ENCODE measurements at places on chromosomes 5 and 9. TPM values are rescaled to one million over a fixed set of nuclear protein-coding genes. Genes with fewer than 3 reads are reported as not detected.

NOL6 gene
- total RNA-seq, result 11.9 TPM

- DNase-seq, result no peak
- H3K36me3 ChIP-seq, result no peaks in the 10 kb centered on the region
- peaks cover 11% of the 10 kb centered on the region for H3K4me1 ChIP-seq
- H3K27ac ChIP-seq, result no peak overlapping the region
Measured at GRCh38 chr5:40660751-40661150, 19.0 kb upstream of the PTGER4 start.

DNA sequence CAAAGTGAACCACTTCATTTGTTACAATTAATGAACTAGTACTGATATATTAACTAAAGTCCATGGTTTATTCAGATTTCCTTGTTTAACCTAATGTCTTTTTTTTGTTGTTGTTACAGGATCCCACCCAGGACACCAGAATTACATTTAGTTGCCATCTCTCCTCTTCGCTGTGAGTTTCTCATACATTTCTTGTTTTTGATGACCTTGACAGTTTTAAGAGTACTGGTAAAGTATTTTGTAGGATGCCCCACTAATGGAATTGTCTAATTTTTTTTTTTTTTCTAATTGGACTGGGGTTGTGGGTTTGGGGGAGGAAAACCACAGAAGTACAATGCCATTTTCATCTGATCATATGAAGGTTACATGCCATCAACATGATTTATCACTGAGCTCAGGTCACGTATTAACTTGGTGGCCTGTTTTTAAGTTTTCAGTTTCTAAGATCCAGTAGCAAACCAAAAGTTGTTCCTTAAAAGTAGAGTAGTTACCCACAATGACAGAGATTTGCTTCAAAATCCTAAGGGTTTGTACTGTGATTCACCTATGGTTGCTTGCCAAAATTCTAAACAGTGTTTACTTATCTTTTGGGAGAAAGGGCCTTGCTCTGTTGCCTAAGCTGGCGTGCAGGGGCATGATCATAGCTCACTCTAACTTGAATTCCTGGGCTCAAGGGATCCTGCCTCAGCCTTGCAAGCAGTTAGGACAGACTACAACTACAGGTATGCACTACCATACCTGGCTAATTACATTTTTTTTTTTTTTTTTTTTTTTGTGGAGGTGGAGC, 4.5 kb upstream of the OTULIN start:
- peaks cover 9% of the 10 kb centered on the region for H3K36me3 ChIP-seq
- no peak for DNase-seq
- 0 out of 2 replicates have a peak, but pooled peaks cover 4% of the 10 kb centered on the region for H3K27me3 ChIP-seq
- peaks cover 7% of the 10 kb centered on the region for H3K4me1 ChIP-seq

DNA sequence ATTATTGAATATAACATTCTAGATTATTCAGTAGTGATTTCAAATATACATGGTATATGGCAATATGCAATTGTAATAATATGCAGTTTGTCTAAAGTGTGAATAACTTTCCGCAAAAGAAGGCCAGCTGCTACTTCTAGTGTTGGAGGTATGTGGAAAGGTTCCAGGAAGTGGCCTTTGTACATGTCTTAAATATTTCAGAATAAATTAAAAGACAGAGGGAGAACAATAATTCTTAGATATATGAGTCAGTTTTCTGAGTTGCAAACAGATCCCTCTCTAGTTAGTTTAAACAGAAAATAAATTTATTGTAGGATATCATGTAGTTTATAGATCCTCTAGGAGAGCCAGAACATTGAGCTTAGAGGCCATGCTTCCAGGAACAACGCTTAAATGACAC, 210.8 kb upstream of the ELL2 start:
- H3K27me3 ChIP-seq, result no peaks in the 10 kb centered on the region
- H3K36me3 ChIP-seq, result no peaks in the 10 kb centered on the region
- no peak overlapping the region for H3K4me3 ChIP-seq
- H3K27ac ChIP-seq, result no peak overlapping the region

GRCh38 chr9:97984188-97985057, 1.3 kb downstream of the ANP32B start:
- H3K27ac ChIP-seq, result peak overlapping the region; percentile 100
- DNase-seq, result peak; percentile 78
- H3K36me3 ChIP-seq, result peaks cover 35% of the 10 kb centered on the region
- peak overlapping the region; percentile 99 for H3K4me3 ChIP-seq
- peaks cover 22% of the 10 kb centered on the region for H3K4me1 ChIP-seq
- H3K27me3 ChIP-seq, result no peaks in the 10 kb centered on the region

GPR150 gene
- total RNA-seq, result not detected

- peaks cover 14% of the 10 kb centered on the region for H3K4me1 ChIP-seq
- peaks cover 10% of the 10 kb centered on the region for H3K36me3 ChIP-seq
- H3K27ac ChIP-seq, result 0 out of 2 replicates have a peak overlapping the region, but pooled peaks have one; percentile 19
- DNase-seq, result no peak
- H3K27me3 ChIP-seq, result no peaks in the 10 kb centered on the region
Measured at GRCh38 chr9:98215271-98215670, 22.8 kb upstream of the CORO2A start.

GRIN3A gene
- not detected for total RNA-seq

Data from SJSA1 (cell line).